ENCODE measurements at places on chromosomes 11 and 22. TPM values are rescaled to one million over a fixed set of nuclear protein-coding genes. Genes with fewer than 3 reads are reported as not detected.

Gene PHLDA2
- total RNA-seq = 1.2 TPM

Gene EHF
- total RNA-seq = 0.18 TPM

Gene MS4A2
- total RNA-seq = 0.16 TPM

Gene DDX10
- total RNA-seq = 15.7 TPM

Gene MRGPRX3
- total RNA-seq = not detected

Gene OR4A16
- not detected for total RNA-seq

Gene GPR83
- total RNA-seq = not detected

Gene BIRC3
- total RNA-seq = 2.4 TPM

Gene OR8A1
- total RNA-seq = not detected

Gene OR4C12
- not detected for total RNA-seq

Gene PKP3
- 1.3 TPM for total RNA-seq

Gene DRD2
- not detected for total RNA-seq

Gene TRPC6
- total RNA-seq = 0.16 TPM

Gene MAPK11
- 3.0 TPM for total RNA-seq

Gene SYT9
- total RNA-seq = 0.09 TPM

Gene RFPL2
- not detected for total RNA-seq

Gene TMPRSS13
- not detected for total RNA-seq

Gene OR52D1
- not detected for total RNA-seq

Gene RRM1
- 158 TPM for total RNA-seq

Gene OR51B5
- not detected for total RNA-seq

Gene SCUBE2
- 1.1 TPM for total RNA-seq

Gene NRIP3
- total RNA-seq = 4.3 TPM

Gene ART1
- not detected for total RNA-seq

Gene LPXN
- 1.4 TPM for total RNA-seq

Gene LGALS12
- total RNA-seq = not detected

Gene OR2AG2
- total RNA-seq = 0.09 TPM

Gene PACSIN3
- total RNA-seq = 31.6 TPM

All from fibroblast of the aortic adventitia (primary cell).